ENCODE measurements at places on chromosomes 5 and 9. TPM values are rescaled to one million over a fixed set of nuclear protein-coding genes. Genes with fewer than 3 reads are reported as not detected.

- no peak for DNase-seq
These were observed 2.0 kb downstream of the NKD2 start for GRCh38 chr5:1010641-1011046.

GRCh38 chr5:53262348-53262970 is 152.9 kb upstream of the MOCS2 start:
- DNase-seq, result no peak

- DNase-seq, result no peak
These were observed 95.7 kb upstream of the ARAP3 start for GRCh38 chr5:141777711-141778110.

The CRB2 gene
- not detected for total RNA-seq

The INSL4 gene
- total RNA-seq, result not detected
